ENCODE measurements at places on chromosomes 11 and 22.

DNA sequence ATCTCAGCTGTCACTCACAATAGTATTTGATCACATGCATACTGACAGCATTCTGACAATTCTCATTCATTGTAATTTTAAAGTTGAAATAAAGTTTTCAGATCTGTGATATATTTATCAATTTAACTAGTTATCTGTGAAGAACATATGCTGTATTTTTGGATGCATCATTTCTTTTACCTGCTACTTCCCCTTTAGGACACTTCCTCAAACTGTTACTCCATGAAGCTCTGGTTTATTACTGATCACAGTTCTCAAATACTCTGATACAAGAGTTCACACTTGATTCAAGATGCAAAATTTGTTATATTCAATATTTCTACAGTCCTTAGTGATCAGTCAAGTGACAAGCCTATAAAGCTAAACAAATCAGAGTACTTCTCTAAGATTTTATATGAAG, 1655.2 kb downstream of the LRRC4C start:
- DNase-seq, result no peak

GRCh38 chr11:64745189-64745520, 1.2 kb upstream of the RASGRP2 start:
- peak; percentile 39 for DNase-seq

DNA sequence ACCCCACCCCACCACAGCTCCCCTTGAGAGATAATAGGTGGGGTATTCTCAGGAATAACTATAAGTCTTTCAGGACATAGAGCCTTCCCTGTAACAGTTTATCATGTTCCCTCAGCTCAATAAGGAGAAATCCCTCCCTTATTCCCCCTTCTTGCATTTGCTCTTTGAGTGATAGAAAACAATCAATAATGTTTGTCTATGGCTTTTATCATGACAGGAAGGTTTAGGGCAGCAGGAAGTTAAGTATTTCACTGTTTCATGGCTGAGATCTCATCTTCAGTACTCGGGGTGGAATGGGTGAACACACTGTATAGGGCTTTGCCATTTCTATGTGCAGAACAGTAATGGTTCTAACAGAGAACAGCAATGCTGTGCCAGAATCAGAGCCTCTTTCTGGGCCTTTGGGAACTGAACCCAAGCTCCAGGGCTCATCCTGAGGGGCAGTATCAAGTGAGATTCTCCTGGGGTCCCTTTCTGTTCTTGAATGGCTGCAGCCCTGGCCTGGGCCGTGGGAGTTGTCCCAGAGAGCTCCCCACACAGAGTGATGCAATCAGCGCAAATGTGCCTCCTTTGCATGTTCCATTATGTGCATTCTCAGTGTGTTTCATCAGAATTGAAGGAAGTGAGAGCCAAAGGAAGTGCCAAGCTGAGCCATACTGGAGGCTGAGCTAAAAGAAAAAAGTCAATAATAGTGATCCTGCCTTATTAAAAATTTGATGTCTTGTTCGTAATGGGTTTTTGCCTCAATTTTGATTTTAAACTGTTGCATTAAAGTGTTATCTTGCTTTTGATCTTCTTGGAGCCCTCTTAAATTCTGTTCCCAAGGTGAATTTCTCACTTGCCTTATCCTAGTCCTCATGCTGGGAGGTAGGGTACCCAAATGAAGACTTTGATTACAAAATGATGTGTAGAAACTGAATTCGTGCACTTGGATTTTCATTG, 2.9 kb upstream of the CYP2R1 start:
- DNase-seq, result peak; percentile 82

DNA sequence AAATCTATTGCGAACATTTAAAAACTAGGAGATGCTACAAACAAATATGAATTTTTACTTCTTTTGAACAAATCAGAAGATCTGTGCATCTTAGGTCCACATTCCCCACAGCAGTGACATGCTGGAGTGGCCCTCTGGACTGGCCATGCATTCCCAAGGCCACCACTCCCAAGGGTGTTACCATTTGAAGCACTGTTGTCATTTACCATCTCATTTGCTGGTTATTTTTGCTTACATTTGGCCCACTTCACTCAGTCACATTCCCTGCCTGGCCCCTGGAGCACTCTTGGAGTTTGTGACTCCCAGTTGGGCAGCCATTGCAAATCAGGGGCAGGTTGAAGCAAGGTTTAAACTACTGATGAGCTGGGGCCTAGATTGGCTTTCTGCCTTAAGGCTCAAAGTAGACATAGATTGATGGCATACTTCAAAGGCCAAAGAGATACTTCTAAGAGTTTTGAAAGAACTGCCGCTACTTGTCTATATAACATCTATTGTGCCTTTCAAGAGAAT, 8.5 kb upstream of the ZNRF3 start:
- DNase-seq, result no peak

GRCh38 chr22:29225422-29226090, 19.9 kb downstream of the EMID1 start:
- DNase-seq, result no peak

DNA sequence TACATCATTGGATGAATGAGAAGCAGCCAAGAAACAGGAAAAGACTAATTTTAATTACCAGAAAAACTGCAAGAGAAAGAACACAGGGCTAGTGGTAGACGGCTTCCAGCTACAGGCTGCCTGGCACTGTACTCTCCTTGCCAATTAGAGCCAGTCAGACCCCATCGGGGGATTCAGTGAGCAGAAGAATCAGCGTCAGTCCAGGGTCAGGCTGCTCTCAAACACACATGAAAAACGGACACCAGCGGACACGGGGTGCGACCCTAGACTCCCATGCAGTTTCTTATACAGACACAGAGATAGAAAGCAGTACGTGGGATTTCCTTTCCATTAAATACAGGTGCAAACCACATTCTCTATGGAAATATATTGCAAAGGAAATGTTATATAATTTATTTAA, 1.1 kb upstream of the CNTN5 start:
- DNase-seq, result no peak

- DNase-seq, result no peak
Measured at GRCh38 chr11:114621072-114621471, 25.5 kb upstream of the NXPE4 start.

- no peak for DNase-seq
Measured at GRCh38 chr11:88454881-88455280, 117.3 kb upstream of the CTSC start.

DNA sequence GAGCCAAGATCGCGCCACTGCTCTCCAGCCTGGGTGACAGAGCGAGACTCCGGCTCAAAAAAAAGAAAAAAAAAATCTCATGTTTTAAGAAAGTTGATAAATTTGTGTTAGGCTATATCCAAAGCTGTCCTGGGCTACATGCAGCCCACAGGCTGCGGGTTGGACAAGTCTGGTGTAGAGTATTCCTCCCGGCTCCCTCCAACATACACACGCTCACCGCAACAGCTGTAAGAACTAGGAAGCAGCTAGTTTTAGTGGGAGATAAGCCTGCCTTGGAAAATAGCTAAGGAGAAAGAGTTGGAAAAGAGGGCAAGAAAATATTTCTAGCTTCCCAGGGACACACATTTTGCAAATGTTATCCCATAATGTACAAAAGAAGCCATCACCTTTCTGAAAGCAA, 46.6 kb downstream of the CELF1 start:
- DNase-seq, result no peak

DNA sequence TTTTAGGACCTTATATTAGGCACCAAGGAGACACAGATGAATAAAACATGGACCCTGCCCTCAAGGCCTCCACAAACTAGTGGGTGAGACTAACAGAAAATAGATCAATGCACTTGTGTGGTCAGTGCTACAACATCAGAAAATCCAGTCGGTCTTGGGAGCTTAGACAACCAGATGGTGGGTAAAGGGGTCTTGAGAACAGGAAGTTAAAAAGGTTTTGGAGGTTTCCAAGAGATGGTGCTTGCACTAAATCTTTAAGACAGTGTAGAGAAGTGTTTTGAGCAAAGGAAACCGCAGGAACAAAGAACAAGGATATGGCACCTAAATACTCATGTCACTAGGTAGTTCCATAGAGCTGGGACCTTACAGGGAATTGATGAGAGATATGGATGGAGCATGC, 56.2 kb downstream of the GALNT18 start:
- no peak for DNase-seq

DNA sequence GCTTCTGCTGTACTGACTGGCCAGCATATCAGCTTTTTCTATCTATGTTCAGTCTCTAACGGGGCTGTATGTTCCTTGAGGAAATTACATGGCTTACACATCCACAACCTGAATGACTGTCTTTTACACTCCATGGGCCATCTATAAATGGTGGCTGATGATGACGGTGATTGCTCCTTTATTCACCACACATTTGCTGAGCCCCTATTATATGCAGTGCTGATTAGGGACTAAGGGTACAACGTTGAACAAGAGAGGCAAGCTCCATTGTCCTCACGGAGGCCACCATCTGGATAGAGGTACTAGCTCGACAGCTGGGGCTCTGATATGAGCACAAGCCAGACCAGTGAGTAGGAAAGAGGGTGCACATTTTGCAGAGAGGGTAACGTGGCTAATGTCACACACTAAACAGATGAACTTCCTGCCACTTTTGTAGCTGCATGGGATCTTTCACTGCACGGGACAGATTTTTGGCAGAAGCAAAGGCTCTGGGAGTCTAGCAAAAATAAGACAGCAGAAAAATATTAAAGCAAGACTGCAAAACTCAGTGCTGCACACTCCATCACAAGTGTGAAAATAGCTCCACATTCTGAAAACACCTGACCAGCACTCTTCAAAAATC, 30.6 kb downstream of the DRD2 start:
- no peak for DNase-seq

GRCh38 chr11:30801357-30801756, 215.2 kb upstream of the MPPED2 start:
- no peak for DNase-seq

DNA sequence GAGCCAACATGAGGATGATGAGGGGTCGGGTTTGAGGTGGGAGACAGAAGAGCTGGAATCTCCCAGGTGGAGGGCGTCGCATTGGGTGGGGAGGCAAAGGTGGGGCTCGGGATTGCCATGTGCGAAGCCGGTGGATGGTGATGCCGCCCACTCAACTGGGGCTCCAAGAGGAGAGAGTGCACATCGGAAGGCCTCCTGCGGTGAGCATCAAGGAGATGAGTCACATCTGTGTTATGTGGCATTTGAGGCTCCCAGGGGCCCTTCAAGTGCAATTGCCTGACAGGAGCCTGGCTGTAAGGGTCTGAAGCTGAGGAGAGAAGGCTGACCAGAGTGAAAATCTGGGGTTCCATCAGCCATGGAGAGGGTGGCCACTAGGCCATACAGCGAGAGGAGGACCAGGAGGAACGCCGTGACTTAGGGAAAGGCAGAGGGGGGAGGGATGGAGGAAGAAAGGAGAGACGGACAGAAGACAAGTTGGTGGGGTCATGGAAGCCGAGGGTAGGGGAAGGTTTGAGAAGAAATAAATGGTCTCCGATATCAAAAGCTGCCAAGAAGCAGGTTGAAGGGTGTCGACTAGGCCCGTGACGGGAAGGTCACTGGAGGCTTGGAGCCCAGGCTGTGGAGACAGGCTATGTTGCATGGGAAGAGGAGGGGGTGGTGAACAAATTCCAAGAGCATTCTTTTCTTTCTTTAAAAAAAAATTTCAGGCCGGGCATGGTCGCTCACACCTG, 21.3 kb downstream of the RASD2 start:
- no peak for DNase-seq

DNA sequence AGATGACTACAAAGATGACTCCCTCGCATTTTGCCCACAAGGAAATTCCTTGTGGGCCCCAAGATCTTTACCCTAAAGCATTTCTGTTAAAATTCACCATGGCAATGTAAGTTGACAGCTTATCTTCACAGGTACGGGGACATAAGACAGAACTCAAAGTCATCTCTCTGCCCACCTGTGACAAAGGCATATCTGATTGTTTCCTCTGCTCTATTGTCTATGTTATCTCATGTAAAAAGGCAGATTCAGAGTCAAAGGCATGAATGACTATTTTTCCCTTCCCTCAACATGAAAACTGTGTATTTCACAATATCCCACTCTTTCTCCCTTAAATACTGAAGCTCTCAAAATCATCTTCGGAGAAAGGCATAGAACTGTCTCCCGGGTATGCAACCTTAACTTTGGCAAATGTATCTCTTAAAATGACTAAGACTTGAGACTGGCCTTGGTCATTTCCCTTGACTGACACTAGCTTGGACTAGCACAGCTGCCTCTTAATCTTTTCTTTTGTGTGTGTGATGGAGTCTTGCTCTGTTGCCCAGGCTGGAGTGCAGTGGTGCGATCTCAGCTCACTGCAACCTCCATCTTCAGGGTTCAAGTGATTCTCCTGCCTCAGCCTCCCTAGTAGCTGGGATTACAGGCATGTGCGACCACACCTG, 103.2 kb downstream of the MICAL3 start:
- DNase-seq, result no peak

DNA sequence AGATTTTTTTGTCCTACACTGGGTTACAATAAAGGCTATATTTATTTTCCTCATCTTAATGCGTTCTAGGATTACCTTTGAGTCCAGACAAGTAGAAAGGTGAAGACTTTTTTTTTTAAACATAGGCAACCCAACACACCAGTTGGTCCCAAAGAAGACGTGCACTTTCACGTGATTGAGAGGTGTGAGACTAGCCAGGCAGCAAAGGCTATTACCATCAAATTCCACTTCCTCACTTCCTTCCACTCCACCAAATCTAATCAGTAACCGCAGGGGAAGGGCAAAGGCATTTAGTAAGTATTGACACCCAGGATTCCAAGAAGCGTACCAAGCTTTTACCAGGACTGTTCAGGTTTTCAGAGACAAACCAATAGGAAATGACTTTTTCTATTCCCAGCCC, 109.3 kb downstream of the APIP start:
- DNase-seq, result no peak

- no peak for DNase-seq
Measured at GRCh38 chr22:35296051-35296450, 3.6 kb upstream of the TOM1 start.

DNA sequence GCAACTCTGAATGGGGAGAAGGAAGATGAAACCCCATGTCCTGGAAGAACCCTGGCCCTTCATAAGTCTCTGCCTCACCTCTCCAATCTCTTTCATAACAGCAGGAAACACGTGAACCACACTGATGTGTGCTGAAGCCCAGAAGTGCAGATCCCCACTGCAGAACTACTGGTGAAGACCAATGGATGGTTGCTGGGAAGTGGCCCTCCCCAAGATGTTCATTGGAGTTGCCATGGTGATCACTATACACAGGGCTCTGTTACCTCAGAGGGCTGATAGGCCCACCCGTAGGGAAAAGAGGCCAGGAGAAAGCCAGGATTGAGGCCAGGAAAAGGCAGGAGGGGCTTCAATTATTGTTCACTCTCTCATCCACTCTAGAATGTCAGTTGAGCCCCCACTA, 11.6 kb downstream of the TST start:
- DNase-seq, result no peak

DNA sequence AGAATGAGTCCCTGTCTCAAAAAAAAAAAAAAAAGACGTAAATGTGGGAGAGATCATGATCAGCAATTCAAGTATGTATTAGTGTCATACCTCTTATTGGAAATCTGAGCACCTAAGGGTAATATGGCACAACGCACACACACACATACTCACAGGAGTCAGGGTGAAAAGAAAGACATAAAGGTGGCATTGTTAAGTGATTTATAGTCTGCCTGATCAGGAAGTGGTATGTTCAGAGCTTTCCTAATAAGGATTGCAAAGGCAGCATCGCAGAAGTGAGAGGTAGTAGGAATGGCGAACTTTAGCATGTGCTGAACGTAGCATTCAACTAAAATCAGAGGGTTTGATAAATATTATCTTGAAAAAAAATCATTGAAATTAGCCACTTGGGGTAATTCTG, 854.3 kb downstream of the METTL15 start:
- no peak for DNase-seq
